ENCODE measurements at places on chromosomes 1 and 21. TPM values are rescaled to one million over a fixed set of nuclear protein-coding genes. Genes with fewer than 3 reads are reported as not detected.

The EFNA4 gene
- total RNA-seq = 5.3 TPM

DNA sequence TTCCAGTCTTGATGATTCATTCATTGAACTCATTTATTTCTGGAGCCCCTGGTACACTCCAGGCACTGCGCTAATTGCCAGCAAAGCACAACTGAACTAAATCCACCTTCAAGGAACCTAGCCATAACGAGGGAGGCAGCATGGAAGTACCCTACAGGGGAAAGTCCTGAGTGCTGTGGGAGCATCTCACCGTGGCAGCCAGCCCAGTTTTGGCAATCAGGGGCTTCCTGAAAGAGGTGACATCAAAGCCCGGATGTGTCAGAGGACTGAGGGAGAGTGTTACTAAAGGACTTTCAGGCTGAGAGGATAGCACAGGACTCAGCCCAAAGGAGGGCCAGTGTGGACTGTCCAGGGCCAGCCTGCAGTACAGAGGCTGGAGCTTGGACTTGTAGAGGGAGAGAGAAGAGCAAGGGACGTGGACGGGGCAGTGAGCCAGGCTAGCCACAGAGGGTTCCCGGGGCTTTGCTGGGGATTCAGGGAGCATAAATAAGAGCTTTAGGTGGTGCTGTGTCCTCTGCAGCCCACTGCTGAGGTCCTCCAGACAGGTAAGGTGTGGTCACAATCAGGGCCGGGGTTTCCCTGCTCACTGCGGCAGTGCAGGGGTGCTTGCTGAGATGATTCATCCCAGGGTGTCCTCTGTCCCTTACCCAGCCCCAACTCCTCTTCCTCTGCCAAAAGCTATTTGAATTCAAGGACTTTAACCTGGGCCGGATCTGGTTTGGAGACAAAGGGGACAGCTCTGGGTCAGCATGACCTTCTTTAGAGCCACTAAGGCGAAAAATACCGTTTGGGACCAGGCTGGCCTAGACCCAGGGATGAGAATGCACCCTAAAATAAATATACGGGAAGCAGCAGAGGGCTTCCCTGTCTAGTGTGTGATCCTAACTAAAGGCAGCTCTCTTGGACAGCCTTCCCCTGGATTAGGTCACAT, 128.3 kb downstream of the EDEM3 start:
- H3K27me3 ChIP-seq = peaks cover 3% of the 10 kb centered on the region
- DNase-seq = no peak
- H3K36me3 ChIP-seq = no peaks in the 10 kb centered on the region
- H3K27ac ChIP-seq = no peak overlapping the region

DNA sequence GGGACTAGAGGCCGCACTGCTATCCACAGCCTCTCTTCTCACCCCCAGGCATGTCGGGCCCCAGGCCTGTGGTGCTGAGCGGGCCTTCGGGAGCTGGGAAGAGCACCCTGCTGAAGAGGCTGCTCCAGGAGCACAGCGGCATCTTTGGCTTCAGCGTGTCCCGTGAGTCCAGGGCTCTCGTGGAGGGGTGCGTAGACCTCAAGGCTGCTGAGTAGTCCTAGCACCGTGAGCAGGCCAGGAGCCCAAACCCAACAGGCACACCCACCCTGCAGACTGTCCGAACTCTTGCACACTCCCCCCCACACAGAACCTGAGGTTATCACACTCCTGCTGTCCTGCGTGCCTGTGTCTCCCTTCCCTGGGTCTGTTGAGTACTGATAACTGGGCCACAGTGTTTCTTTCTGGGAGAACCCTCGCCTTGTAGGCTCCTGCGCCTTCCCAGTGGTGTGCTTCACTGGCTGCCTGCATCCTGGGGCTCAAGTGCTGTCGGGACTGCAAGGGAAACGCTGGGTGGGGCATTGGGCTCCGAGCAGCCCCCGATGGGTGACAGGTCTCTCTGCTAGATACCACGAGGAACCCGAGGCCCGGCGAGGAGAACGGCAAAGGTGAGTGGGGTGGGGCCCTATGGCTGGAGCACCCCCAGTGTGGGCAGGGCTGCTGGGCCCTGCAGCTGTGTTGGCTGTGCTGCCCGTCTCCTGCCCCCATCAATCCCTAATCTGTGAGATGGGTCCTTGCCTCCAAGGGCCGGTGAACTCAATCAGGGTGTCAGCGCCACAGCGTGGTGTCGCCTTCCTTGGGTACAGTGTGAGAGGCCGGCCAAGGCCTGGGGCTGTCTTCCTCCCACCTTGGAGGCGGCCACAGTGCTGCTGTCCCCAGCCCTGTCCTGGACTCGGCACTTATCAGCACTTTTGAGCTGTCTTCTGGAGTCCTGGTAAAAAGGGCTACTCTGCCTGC, 4.0 kb upstream of the GJC2 start:
- no peak overlapping the region for H3K27ac ChIP-seq
- no peak for DNase-seq
- H3K4me3 ChIP-seq = no peak overlapping the region
- peaks cover 12% of the 10 kb centered on the region for H3K4me1 ChIP-seq
- peaks cover 17% of the 10 kb centered on the region for H3K36me3 ChIP-seq
- H3K27me3 ChIP-seq = no peaks in the 10 kb centered on the region

GRCh38 chr1:211951856-211952255, 83.5 kb downstream of the INTS7 start:
- H3K36me3 ChIP-seq = no peaks in the 10 kb centered on the region
- DNase-seq = no peak
- H3K27me3 ChIP-seq = no peaks in the 10 kb centered on the region
- H3K27ac ChIP-seq = peak overlapping the region; percentile 38
- H3K4me1 ChIP-seq = peaks cover 7% of the 10 kb centered on the region

DNA sequence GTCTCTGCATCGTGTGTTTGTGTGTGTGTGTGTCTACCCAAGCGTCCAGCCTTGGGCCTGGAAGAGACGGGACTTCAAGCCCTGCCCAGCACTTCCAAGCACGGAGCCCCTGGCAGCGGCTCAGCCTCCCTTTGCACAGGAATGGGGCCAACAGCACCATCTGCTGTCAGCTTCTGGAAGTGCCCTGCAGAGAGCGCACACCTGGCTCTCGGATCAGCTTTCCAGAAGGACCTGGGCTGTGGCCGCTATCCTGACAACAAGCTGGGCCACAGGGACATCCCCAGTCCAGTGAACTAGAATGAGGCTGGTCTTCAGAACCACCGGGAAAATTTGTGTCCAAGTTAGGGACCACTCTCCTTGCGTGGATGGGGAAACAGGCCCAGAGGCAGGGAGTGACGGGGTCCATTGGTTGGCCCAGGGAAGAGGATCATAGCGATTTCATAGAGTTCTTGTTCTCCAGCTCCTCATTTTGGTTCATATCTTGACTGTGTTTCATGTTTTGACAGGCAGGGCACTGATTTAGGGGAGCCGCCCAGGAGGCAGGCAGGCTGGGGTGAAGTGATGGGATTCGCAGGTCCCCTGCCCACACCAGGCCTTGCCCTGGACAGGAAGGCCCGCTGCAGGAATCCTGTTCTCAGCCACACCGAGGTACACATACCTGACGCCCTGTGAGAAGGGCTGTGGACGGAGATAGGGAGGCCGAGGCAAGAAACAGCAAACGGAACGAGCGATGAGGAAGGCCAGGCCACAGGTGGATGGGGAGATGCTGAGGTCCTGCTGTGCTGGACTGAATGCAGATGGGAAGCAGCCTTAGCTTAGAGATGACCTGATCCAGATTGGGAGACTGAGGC, 38.4 kb downstream of the TAS1R2 start:
- H3K27me3 ChIP-seq = peaks cover 2% of the 10 kb centered on the region
- no peak for DNase-seq
- no peak overlapping the region for H3K27ac ChIP-seq
- no peaks in the 10 kb centered on the region for H3K4me1 ChIP-seq
- no peaks in the 10 kb centered on the region for H3K36me3 ChIP-seq
- no peak overlapping the region for H3K4me3 ChIP-seq

- no peaks in the 10 kb centered on the region for H3K27me3 ChIP-seq
- no peaks in the 10 kb centered on the region for H3K36me3 ChIP-seq
- peaks cover 6% of the 10 kb centered on the region for H3K4me1 ChIP-seq
- no peak for DNase-seq
- H3K4me3 ChIP-seq = no peak overlapping the region
- H3K27ac ChIP-seq = no peak overlapping the region
Observed at GRCh38 chr1:204975568-204976235, 67.3 kb upstream of the CNTN2 start.
